Activated CD4-positive, alpha-beta T cell treated with anti-CD3 and anti-CD28 coated beads for 24 hours (primary cell): ENCODE measurements at places on chromosomes 7 and 10.
A peak's percentile ranks its signal among the peaks of the same experiment; 100 is the strongest.

DNA sequence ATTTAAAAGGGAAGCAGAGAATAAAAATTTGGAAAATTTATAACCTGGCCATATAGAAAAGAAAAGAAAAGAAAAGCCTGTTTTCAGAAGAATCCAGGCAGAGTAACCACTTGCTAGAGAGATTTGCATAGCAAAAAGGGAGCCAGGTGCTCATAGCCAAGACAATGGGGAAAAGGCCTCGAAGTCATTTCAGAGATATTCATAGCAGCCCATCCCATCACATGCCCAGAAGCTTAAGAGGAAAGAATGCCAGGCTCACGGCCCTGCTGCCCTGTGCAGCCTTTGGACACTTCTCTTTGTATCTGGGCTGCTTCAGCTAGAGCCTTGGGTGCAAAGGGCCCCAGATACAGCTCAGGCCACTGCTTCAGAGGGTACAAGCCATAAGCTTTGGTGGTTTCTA is 159.8 kb downstream of the CCDC7 start:
- no peak for DNase-seq

DNA sequence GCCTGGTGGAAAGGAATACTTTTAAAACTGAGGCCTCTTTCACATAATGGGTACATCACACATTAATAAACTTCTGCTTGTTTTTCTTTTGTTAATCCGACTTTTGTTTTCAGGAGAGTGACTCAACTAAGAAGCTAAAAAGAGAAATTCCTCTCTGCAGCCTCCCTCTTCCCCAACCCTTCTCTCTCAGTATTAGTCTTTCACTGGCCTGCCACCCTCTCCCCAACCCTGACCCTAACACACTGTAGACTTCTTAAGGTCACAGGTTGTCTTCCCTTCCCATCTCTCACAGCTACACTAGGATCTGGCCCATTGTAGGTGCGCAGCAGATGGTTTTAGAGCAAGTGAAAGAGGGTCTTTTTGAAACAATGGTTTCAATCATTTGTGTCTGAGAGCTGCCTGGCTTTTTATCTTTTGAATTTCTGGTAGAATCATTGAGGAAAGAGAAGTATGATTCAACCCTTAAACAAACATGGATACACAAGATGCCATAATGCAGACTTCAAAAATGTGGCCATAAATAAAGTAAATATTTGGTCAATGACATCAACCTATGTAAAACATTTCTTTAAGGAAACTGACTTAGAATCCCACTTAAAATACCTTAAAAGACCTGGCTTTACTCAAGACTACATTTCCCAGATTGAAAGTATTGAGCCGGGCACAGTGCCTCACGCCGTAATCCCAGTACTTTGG is 17.9 kb upstream of the FFAR4 start:
- no peak for DNase-seq

GRCh38 chr10:110009736-110010475 is 2.1 kb downstream of the ADD3 start:
- DNase-seq, result no peak

DNA sequence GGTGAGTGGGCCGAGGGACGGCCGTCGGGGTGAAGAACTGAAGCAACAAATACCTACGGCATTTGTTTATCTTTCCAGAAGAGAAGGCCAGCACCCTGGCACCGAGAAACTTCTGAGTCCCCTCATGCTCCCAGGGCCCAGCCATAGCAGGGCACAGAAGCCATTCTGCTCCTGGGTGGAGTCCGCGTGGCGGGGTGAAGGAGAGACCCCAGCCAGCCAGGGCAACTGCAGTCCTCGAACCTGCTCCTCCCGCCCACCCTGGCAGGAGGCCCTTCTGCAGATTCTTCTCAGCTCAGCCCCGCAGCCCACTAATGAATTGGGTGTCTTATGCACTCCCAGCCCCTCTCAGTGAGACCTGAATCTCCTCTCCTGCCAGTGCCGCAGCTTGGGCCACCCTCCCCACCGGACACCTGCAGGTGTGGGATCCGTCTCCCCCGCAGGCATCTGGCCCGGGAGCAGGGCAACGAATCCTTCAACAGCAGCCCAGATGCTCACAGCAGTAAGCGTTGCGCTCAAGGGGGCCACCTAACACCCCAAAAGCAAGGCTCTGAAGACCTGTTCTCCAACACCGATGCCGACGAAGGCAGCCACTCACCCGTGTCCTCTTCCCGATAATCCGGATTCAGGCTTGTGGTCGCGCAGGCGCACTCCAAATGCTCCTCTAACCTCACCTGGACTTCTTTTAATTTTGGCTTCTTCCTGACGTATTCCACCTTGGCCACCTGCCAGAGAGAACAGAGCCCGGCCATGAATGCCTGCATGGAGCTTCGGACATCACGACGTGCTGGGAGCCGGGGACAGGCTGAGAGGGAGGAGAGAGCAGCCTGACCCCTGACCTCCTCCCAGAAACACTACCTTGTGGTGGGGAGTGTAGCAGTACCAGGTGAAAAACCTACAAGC is 18.9 kb downstream of the PDGFA start:
- DNase-seq, result no peak

GRCh38 chr10:103727546-103727963 is 127.8 kb downstream of the SH3PXD2A start:
- DNase-seq, result no peak

GRCh38 chr7:84549409-84549808 is 354.8 kb upstream of the SEMA3A start:
- DNase-seq, result no peak

GRCh38 chr10:126198681-126199080 is 189.6 kb downstream of the ADAM12 start:
- DNase-seq, result no peak

- no peak for DNase-seq
These were observed 189.3 kb downstream of the POLR1F start for GRCh38 chr7:19519443-19520021.

DNA sequence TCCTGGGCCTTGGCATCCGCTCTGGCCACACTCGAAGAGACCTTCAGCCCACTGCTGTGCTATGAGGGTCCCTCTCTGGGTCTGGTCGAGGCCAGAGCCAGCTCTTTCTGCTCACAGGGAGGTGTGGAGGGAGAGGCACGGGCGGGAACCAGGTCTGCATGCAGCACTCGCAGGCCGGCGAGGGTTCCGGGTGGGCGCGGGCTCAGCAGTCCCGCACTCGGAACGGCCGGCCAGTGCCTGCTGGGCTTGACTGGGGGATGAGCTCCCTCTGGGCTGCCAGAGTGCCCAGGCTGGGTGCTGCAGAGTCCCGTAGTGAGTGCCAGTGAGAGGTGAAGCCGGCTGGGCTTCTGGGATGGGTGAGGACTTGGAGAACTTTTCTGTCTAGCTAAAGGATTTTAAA is 882.7 kb downstream of the XPNPEP1 start:
- DNase-seq, result no peak

DNA sequence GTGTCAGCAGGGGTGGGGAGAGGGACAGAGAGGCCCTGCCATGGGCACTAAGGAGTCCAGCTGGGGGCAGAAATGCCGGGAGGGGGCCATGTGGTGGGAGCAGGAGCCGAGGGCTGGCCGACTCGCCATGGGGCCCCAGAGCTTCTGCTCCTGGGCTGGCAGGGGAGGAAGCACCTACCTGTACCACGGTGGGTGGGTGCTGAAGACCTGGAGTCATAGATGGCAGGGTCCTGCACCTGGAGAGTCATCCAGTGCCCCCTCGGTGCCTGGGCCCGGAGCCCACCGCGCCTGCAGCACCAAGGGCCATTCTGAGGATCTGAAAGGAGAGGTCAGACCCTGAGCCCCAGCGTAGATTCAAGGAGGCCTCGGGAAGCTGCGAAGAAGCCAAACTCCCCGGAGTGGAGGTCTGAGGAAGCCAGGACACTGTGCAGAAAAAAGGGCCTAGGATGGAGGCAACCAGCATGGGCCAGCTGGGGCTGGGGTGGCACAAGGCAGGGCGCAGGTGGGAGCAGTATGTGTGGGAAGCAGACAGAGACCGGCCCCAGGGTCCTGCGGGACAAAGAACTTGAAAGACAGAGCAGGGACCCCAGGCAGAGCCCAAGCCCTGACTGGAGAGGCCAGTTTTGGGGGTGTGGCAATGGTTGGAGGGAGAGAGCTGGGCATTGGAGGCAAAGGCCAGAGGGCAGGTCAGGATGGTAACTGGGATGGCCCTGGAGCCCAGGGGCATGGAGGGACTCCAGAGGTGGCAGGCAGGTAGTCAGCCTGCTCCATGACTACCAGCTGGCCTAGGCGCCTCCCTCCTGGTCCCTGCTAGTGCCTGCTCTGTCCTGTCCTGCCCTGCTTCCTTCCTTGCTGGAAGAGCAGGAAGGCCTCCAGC is 26.7 kb upstream of the SMARCD3 start:
- no peak for DNase-seq

GRCh38 chr10:62471711-62472110 is 97.5 kb downstream of the ZNF365 start:
- DNase-seq, result no peak

DNA sequence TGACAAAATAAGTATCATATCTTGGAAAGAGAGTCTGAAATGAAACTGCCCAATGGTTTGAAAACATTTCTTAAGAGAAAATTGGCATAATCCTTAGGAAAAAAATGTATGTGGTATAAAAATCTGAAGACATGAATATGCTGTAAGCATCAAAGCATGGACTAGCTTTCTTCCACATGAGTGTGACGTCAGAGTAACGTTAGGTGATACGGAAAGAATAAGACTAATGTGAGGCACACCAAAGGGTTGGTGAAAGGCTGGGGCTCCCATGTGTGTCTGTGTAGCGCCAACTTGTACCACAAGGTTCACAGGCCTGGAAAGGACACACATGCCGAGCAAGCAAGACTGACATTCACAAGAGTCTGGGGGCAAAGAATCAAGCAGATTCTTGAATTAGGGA is 238.1 kb upstream of the GLI3 start:
- DNase-seq, result no peak

GRCh38 chr7:37604078-37604477 is 79.5 kb upstream of the GPR141 start:
- no peak for DNase-seq

DNA sequence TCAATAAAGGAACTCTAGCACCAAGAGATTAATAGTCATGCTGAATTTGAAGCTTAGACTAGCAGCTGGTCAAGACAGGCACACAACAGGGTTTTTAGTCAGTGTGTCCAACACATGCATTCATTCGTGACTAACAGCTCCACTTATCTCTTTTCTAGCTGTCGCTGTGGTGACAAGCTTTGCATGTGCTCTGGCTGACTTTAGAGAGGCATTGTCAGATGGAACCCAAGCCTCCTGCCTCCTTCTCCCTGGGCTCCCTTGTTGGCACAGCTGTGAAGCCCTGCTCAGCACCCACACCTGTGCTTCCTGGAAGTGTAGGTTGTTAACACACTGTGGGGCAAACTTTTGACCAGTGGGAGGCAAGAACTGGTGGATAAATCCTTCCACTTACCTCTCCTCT is 9.8 kb upstream of the AGK start:
- DNase-seq, result no peak

- DNase-seq, result no peak
These were observed 755 bp downstream of the FAM171A1 start for GRCh38 chr10:15370212-15370855.

- DNase-seq, result no peak
These were observed 57.4 kb upstream of the ACBD5 start for GRCh38 chr10:27297844-27298521.

- no peak for DNase-seq
These were observed 21.7 kb downstream of the DDIT4 start for GRCh38 chr10:72295330-72295910.

DNA sequence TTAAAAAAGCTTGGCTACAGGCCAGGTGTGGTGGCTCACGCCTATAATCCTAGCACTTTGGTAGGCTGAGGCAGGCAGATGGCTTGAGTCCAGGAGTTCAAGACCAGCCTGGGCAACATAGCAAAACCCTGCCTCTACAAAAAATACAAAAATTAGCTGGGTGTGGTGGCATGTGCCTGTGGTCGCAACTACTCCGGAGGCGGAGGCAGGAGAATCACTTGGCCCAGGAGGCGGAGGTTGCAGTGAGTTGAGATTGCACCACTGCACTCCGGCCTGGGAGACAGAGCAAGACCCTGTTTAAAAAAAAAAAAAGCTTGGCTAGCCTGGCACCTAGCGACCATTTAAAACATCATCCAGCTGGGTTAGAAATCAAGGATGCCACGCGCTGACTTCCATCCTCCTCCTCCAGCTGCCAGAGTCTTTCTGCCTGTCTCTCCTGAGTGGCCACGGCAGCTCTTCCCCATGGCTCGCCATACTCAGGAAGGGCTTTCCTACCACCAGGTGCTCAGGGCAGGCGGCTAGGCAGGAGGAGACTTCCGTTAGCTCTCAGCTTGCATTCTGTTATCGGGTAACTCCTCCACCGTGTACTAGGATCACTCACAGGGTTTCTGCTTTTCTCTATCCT is 45.0 kb downstream of the DENND2A start:
- DNase-seq, result no peak

DNA sequence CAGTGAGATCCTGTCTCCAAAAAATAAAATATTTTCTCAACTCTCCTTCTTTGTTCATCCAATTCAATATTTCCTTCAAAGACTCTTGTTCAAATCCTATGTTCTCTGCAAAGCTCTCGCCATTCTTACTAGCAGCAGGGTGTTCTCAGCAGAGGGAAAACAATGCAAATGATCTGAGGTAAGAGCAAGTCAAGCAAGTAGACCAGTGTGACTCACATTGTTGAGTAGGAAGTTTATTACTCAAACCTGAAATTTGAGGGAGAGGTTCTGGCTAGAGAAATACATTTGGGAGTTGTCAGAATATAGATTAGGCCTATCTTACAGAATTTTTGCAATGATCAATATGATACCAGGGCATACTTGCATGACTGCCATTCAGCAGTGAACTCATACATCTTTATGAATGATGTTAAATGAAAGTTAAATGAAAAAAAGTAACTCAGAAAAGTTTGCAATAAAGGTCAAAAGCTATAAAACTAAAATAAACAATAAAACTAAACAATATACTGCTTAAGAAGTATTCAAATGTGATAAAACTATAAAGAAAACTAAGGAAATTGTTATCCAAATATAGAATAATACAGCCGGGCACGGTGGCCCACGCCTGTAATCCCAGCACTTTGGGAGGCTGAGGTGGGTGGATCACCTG is 5.8 kb downstream of the IDE start:
- DNase-seq, result no peak

- no peak for DNase-seq
These were observed 22.8 kb downstream of the PWWP2B start for GRCh38 chr10:132419538-132420468.

- no peak for DNase-seq
These were observed 234.2 kb downstream of the CDK14 start for GRCh38 chr7:90830308-90830707.

- peak; percentile 22 for DNase-seq
These were observed 102.2 kb downstream of the RBM20 start for GRCh38 chr10:110746254-110746826.

GRCh38 chr10:45466784-45467183 is 92.8 kb downstream of the ALOX5 start:
- no peak for DNase-seq

- DNase-seq, result no peak
These were observed 111.2 kb upstream of the ADO start for GRCh38 chr10:62693306-62693705.
